CD4-positive, alpha-beta T cell (primary cell): ENCODE measurements at places on chromosomes 11 and 22.

GRCh38 chr11:66311470-66311964 is 5.3 kb downstream of the CD248 start:
- no peak for DNase-seq

- DNase-seq: no peak
Measured at GRCh38 chr11:116876656-116877055, 39.2 kb upstream of the APOA1 start.

DNA sequence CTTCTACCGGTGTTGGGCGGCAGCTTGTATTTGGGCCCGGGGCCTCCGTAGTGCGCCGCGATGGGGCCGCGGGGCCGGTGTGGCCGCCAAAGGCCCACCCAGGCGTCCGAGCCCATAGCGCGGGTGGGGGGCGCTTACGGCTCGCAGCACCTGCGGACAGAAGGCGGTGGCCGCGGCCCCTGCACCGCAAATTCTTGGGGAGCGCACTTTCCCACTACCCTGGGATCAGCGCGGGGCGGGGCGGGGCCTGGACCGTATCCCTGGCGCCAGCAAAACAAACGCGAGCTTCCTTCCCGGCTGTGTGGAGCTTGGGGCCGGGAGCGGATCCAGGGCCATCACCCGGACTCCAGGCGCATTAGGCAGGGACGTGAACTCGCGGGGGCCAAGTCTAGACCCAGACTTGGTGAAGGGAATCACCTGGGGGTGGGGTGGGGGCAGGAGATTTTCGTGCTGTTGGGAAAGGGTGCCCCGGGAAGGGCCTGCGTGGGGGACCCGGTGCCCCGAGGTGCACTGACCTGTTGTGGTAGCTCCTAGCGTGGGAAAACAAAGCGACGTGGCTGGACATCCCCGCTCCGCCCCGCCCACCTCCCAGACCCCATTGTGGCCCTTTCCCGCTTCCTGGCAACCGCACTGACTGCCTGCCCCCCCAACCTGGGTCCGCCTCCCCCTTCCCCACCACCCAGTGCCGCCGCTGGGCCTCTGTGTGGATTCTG is 2.3 kb upstream of the TYMP start:
- no peak for DNase-seq

GRCh38 chr11:133639408-133639807 is 107.1 kb upstream of the OPCML start:
- DNase-seq: no peak

DNA sequence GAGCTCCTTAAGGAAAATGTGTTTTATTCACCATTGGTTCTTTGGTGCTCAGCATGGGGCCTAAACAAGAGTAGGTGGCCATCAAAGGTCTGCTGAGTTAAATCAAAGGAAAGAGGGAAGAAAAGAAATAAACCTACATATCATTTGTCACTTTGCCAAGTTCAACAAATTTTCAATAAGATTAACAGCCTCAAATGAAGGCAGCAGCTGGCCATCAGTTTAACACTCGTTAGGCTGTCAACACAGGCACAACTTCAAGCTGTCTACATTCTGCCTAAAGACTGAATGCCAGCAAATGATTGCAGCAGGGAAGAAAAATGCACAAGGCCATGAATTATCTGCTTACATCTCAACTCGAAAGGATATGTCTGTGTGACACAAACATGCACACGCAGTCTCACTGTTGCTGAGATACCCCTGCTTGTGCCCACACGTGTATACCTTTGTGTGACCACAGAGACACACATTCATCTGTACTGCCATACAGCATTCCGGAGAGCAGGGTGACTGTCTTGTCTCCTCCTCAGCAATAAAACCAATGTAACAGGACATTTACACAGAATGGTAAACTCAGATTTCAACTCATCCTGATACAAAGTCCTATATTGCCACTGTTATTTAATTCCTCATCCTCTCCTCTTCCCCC is 40.1 kb downstream of the TRIM66 start:
- DNase-seq: no peak

DNA sequence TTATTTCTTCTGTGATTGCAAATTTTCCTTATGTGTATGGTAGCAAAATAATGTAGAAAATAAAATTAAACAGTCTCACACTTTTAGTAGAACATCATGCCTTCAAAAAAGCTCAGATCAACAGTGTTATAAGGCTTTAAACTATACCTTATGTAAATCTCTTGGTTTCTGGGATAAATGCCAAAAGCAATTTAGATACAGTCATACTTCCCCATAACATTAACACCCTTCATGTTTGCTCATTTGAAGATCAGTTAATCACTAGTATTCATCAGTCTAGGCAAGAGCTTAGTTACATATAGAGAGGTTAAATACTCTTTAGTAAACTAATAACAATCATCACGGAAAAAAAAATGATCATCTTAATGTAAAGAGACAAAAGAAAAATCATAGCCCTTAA is 421.8 kb upstream of the ANO3 start:
- DNase-seq: no peak
